ENCODE measurements at places on chromosomes 3 and 15.

DNA sequence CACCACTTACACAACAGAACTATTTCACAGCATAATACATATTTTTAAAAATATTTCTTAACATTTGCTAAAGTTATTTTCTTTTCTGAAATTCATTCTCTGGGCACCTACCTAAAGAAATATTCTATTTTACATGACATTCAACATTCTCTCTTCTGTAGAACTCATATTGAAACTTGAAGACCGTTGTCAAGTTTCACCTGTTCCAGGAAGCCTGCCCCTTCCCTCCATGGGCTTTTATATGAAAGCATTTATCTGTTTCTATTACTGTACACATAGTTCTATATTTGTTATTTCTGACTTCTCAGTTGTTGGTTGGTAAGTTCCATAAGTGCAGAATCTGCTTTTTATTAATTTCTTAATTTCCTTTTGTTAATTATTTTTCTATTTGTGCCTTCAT lies 204.3 kb upstream of the ALCAM start:
- DNase-seq: no peak

- no peak for DNase-seq
Measured at GRCh38 chr3:49465270-49466034, 4.6 kb upstream of the DAG1 start.

DNA sequence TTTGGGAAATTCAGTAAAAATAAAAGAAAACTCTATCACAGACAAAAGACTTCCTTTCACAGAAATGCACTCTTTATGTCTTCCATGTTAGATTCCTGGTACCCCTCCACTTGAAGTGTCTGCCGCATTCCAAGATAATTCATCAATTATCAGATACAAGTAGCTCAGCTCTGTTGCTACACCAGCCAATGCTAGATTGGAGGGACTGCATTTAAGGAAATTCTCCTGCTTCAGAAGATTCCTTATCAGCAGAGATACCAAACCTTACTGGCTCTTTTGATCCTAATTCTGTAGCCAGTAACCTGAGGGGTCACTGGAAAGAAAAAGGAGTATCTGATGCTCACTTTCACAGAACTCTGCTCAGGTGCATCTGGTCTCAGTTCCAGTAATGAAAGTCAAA lies 63.9 kb downstream of the TM4SF4 start:
- no peak for DNase-seq

DNA sequence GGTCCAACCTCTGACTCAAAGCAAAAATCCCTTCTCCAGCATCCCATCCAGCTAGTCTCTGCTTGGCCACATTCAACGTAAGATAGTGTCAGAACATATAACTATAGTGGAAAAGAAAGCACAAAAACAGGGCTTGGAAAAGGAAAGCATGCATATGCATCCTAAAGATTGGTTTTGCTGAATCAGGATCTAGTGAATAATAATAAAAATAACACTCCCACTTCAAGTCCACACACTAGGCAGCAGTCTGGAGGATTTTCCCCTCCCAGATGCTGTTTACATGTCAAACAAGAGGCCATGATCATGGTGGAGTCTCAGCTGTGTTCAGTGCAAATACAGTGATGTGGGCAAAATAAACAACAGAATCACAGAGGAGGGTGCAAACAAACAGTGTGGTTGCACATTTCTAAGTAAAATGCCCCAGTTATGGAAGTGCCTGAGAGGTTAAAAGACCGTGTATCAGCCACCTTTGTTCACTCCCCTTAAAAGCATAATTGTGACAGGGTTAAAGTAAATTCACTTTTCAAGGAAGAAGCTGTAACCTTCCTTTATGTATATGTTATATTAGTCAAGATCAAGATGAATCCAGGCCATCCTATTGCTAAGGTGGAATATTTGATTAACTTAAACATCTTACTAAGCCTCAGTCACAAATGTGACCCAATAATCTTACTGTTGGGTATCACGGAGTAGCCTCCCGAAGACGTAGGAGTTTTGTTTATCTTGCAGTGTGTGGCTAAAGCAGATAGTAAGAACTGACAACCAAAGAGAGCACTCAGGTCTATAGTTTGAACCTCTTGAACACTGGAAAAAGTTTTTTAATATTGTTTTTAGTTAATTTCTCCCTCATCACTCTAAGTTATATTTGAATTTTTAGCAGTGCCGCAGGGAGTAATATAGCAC lies 424.5 kb downstream of the SOX2 start:
- no peak for DNase-seq

- DNase-seq: no peak
Measured at GRCh38 chr3:120080836-120081235, 13.4 kb downstream of the GSK3B start.

DNA sequence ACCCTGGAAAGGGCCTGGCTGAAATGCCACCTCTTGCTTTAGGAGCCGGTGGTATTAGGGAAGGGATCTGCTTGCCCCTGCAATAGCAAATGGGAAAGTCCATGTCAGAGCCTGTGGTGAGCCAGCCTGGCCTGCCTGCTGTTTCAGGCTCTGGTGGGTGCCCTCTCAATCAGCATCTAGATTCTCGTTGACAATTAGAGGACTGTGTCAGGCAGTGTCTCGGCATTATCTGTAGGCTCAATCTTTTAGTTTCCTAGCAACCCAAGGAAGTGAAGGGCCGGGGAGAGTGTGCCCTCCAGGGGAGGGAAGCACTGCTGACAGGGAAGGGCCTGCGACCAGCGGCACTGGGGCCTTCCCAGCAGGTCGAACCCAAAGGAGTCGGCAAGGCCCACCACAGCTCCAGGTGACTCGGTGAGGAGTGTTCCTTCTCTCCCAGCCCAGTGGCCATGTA lies 42.1 kb downstream of the TLE3 start:
- DNase-seq: no peak

DNA sequence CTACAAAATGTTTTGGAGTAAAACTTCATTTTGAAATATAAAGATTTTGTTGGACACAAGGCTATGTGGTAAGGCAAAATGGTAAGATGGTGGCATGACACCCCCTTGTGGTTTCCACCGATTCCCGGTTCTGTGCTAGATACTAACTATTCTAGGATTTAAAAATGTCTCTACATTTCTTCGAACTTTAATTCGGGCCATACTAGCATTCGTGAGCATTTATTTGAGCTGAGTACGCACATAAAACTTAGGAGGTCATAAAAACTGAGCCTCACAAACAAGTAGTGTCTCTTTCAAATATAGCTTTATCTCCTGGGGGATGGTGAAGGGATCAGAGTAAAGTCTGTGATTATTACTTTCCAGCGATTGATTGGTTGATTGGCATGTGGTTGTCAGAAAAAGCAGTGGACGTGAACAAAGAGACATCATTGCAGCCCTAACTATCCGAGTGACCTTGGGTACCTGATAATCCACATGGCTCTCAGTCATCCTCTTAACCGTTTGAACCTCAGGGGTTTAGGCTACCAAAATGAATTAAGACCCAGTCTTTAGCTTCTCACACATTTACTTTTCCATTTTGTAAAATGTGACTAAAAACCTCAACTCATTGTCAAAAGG lies 1.1 kb upstream of the ZNF639 start:
- DNase-seq: no peak

DNA sequence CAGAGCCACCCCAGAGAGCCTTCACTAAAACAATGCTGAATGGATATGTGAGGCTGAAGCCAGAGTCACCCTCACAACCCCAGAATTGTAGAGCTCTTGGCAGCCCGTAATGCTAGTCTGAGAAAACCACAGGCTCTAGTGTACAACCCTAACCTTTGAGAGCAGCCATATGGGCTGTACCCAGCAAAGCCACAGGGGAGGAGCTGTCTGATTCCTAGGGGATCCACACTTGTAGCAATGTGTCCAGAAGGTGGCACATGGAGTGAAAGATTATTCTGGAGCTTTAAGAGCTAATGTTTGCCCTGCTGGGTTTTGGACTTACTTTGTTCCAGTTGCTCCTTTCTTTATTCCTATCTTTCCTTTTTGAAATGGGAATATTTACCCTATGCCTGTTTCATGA lies 626.8 kb downstream of the GRM7 start:
- no peak for DNase-seq

GRCh38 chr3:118772547-118773011 lies 262.1 kb downstream of the IGSF11 start:
- DNase-seq: no peak

DNA sequence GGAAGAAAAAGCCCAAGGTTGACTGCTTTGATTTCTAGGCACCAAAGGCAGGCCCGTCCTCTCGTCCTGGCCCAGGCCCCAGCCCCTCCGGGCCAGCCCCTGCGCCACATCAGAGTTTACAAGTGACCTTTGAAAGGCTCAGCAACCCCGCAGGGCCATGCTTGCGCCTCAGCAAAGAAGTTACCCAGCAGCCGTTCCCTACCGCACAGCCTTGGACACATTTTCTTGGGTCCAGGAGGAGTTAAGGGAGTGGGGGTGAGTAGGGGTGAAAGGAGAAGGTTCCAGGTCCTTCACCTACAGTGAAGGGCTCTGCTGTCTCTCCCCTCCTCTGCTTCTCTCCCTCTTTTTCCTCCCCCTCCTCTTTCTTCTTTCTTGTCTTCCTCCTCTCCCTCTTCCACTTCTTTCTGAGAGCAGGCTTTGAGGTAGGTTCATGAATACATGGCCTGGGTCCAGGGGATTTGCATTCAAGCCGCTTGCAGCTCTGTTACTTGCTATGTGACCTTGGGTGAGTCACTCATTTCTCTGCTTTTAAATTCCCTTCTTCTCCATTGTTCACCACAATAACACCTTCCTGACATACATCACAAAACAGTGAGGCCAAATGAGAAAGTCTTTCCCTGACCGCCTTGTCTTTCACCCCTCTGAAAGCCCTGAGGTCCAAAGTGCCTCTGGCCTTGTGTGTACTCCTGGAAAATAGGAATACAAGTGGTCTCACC lies 223.3 kb upstream of the TPRG1 start:
- DNase-seq: no peak

- DNase-seq: no peak
Measured at GRCh38 chr15:68625853-68626252, 47.1 kb downstream of the CORO2B start.

GRCh38 chr3:43968465-43968864 lies 273.2 kb upstream of the TOPAZ1 start:
- DNase-seq: no peak

GRCh38 chr3:42035816-42036482 lies 55.2 kb upstream of the TRAK1 start:
- DNase-seq: no peak

DNA sequence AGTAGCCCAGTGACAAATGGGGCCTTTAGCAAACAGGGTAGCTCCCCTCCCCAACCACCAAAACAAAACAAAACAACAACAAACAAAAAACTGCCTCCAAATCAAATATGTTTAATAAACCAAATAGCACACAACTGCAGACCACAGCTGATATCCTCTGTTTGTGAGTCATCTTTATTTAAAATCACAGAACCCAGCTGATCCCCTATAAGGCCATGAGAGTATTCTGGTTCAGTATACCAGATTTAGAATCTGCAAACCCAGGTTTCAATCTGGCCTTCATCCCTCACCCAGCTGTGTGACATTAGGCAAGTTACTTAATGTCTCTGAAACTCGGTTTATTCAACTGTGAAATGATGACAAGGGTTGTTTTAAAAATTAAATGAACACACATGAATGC lies 124.5 kb downstream of the SUCLG2 start:
- no peak for DNase-seq

- no peak for DNase-seq
Measured at GRCh38 chr3:47421741-47422649, 41.2 kb downstream of the PTPN23 start.

DNA sequence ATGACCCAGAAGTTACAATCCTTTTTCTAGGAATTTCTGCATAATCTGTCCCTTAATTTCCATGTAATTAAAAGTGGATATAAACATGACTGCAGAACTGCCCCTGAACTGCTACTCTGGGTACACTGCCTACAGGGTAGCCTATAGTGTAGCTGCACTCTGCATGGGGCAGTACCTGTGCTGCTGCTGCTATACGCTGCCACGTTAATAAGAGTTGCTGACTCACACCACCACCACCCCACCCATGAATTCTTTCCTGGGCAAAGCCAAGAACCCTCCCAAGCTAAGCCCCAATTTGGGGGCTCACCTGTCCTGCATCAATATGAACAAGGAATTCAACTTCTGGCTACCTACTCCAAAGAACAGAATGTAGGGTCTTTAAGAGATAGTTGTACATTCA lies 13.9 kb downstream of the HDGFL3 start:
- DNase-seq: no peak

DNA sequence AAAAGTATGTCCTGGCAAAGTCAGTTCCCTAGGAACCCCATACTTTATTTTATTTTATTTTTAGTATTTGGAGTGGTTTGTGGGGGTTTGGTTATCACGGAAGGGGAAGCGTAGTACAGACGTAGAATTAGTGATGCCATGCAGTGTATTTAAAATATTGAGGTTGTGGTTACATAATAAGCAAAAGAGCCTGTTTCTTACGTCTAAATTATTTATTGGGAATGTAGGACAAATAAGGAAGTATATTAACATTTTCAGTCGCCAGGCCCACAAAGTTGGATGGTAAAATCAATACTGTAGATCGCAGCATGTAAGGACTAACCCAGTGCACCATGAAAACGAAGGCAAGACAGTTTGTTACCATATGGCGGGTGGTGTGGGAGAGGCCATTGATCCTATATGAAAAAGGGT lies 558 bp downstream of the DTWD1 start:
- DNase-seq: no peak

GRCh38 chr3:195070336-195070735 lies 200.6 kb downstream of the XXYLT1 start:
- no peak for DNase-seq

DNA sequence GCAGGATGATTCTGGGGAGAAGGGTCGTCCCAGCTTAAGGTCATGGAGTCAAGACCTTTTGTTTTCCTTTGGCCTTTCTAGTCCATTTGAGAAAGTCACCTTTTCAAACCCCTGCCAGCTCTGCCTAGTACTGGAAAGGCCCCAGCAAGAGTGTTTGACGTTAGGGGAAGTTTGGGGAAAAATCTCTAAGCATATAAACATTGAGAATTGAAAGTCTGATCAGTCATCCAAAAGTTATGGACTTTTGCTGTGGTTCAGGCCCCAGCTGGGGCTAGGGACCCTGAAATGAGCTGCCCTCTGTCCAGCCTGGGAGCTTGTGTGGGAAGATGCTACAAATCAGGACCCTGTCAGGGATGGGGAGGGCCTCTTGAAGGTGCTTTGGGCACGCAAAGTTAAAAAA lies 21.6 kb downstream of the SLC6A6 start:
- no peak for DNase-seq

DNA sequence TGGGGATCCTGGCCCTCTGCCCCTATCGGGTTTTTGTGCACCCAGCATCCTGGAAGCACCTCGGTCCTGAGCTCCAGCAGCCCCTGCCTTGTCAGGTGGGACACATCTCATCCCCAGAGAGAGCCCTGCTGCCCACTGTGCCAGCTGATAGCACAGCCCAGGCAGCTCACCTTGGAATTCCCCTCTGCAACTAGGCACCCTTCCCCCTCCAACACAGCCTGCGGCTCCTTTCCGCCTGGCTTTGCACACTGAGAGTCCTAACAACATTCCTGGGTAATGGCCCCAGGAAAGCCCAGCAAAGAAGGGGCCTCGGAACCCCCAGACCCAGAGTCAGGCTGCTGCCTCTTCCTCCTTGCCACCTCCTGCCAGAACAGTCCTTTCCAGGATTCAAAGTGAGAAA lies 5.9 kb downstream of the HCN4 start:
- DNase-seq: no peak

GRCh38 chr3:188076176-188076575 lies 77.8 kb upstream of the LPP start:
- no peak for DNase-seq

- no peak for DNase-seq
Measured at GRCh38 chr3:134619884-134620445, 30.9 kb downstream of the KY start.

- DNase-seq: no peak
Measured at GRCh38 chr3:54877730-54878129, 50.1 kb downstream of the LRTM1 start.
